Activated gamma-delta T cell treated with Interleukin-2 at 50 U/mL for 16 hours (primary cell): ENCODE measurements at places on chromosomes 1 and 21.
A peak's percentile ranks its signal among the peaks of the same experiment; 100 is the strongest.

DNA sequence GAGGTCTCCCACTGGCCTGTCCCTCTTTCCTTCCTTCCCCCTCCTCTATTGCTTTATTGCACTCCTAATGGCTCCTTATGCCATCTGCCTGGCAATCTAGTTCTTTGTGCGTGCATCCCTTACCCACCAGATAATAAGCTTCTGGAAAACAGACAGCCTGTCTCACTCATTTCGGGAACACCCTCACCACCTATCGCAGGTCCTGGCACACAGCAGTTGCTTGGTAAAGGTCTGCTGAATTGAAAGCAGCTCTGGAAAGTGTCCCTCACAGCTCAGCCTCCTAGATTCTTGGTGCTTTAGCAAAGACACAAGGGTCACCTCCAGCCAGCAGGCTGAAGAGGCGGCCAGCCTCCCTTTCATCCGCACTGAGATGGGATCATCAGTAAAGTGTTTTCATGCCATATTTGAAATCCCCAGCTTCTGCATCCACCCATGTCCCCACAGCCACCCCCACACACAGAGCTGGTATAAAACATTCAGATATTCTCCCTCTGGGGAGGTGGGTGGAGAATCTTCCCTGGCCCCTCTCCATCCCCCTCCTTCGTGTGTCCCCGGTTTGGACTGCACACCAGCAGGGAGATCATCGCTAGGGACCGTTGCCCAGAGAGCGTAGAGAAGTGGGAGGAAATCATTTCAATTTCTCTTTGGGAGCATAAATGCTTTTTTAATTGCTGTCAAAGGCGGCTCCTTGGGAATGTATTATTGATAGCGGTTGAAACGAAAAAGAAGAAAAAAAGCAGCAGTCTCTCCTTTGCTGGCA, 29.1 kb upstream of the ATP2B4 start:
- DNase-seq, result no peak

- DNase-seq, result no peak
Measured at GRCh38 chr1:101022294-101022693, 3.3 kb downstream of the DPH5 start.

DNA sequence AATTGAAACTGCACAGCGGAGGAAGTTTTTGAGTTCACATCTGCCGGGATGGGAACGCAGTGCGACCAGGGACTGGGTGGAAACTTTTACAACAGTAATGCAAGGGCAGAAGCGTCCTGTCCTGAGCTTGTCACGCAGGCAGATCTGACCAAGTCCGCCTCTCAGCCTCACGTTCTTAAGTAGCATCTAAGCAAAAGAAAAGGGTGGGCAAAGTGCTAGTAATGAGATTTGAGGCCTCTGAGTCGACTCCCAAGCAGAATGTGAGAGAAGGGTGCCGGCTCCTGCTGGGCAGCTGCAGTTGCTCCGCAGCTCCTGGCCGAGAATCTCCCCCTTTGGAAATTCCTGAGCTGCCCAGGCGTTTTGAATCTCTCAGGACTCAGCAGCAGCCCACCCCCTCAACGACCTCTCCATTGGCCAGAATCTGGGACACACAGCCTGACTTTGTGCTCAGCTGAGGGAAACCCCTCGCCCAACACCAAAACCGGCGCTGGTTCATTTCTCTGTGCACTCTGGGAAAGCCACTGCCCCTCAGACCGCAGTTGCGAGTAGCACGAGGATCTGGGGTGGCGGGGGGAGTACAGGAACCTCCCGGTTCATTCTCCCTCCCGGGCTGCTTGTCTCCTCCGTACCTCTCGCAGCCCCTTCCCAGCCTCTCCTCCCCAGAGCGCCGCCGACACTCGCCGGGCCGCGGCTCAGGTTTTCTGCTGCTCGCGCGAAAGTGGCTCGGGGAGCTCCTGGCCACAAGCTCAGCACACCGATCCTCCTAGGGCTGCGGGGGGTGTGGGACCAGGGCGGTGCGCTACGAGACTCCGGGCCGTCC, 913 bp upstream of the S1PR1 start:
- peak; percentile 64 for DNase-seq

DNA sequence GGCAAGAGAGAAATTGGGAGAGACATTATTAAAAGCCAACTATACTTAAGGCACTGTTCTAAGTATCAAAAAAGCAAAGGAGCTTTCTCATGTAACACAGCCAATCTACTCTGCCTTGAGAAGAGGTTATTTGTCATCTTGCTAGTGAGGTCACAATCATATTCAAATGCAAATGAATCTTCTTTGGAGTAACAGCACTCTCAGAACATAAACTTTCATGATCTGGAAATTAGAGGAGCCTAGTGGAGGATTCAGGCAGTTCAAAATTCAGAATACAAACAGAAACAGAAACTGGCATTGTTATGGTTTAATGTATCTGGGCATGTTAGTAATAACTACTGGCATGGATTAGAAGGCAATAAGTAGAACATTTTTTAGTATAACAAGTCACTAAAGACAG, 57.4 kb downstream of the ARID4B start:
- DNase-seq, result no peak

DNA sequence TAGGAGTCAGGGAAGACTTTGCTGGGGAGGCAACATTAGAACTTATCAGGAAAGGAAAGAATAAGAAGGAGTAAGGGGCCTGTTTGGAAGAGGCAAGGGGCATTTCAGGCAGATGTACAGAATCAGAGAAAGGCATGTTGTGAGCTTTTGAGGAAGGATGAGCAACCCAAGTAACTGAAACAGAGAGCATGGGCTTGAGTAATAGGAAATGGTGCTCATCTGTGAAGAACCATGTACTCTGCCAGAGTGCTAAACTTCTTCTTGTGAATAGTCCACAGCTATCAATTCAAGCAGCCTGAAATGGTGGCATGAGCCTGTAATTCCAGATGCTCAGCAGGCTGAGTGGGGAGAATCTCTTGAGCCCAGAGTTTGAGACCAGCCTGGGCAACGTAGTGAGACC, 19.2 kb upstream of the PIGK start:
- no peak for DNase-seq

GRCh38 chr1:107110326-107110725, 30.5 kb upstream of the NTNG1 start:
- no peak for DNase-seq

GRCh38 chr21:15112858-15113257, 48.1 kb upstream of the NRIP1 start:
- DNase-seq, result no peak

DNA sequence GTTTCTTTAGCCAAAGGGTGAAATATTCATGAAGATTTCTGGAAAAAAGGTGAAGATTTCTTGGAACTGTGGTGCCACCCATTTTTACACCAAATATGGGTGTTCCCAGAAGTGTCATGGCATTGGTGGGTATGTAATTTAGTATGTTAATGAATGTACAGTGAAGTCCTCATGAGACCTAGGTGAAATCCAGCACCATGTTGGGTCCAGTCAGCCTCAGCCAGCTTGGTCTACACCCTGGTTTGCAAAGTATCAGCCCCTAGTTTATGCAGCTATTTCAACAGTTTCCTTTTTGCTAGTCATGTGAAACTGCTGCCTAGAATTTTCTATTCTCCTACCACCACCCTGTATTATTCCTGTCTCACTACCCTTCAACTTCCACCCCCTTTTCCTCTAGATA, 63.1 kb upstream of the CXADR start:
- no peak for DNase-seq

DNA sequence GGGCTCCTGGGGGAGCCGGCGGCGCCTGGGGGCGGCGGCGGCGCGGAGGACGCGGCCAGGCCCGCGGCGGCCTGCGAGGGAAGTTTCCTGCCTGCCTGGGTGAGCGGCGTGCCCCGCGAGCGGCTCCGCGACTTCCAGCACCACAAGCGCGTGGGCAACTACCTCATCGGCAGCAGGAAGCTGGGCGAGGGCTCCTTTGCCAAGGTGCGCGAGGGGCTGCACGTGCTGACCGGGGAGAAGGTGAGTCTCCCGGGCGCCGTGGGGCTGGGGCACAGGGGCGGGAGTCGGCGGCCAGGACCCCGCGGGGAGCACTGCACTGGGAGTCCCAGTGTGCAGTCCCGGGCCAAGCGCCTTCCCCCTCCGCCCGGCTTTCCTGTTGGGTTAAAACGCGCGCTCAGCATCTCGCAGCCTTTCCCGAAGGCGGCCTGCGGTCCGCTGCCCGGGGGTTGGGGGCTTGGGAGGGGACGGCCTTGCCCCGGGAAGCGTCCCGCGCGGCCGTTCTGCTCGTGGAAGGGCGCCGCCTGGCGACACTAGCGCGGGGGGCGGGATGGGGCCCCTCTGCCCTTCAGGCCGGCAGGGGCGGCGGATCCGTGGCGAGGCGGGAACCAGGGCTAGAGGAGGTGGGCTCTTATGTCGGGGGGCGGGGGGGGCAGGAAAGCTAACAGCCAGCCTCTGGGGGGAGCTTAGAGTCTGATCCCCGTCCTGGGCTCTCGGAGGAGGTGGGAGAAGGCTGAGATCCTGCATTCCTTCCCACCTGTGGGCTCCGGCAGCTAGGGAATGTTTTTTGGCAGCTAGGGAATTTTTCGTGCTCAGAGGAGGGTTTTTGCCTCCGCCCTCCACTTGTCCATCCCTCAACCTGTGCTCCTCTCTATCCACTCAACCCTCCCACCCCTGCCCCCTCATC, 1.1 kb downstream of the HUNK start:
- no peak for DNase-seq

DNA sequence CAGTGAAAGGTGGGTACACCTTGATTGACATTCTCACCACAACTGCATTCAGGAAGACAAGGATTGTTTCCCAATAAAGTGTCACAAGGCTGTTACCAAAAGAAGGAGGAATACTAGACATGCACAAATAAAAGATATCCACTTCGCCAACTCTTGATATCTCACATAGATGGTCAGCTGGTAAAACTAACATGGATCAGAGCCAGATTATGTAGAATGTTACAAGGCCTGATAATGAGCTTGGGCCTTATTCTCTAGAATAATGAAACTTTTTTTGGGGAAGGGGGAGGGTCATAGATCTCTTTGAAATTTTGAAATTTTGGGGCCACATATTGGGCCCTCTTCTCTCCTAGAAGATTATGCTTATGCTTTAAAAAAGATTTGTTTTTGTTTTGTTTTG, 24.9 kb downstream of the RAP1A start:
- no peak for DNase-seq

GRCh38 chr1:186155594-186155993, 219.5 kb downstream of the TPR start:
- DNase-seq, result no peak

- no peak for DNase-seq
Measured at GRCh38 chr1:4856396-4856795, 202.0 kb downstream of the AJAP1 start.

DNA sequence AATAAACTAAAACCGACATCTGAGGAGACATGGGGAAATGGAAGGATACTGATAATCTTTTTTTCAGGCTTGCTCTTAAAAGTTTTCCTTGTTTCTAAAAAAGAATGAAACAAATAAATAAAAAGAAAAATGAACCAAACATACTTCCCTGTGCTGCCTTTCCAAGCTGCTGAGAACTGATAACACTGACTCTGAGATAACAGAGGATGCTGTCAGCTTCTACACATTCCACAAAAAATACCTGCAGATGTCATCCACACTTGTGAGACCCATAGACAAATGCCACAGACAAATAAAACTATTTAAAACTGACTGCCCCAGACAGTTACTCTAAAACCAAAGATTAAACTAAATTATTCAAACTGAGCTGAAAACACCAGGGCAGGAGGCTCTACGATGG, 12.0 kb upstream of the OR6K3 start:
- DNase-seq, result no peak

- DNase-seq, result no peak
Measured at GRCh38 chr1:89200663-89201062, 1.9 kb upstream of the GBP4 start.

- DNase-seq, result no peak
Measured at GRCh38 chr21:38765056-38765455, 40.7 kb upstream of the ETS2 start.

DNA sequence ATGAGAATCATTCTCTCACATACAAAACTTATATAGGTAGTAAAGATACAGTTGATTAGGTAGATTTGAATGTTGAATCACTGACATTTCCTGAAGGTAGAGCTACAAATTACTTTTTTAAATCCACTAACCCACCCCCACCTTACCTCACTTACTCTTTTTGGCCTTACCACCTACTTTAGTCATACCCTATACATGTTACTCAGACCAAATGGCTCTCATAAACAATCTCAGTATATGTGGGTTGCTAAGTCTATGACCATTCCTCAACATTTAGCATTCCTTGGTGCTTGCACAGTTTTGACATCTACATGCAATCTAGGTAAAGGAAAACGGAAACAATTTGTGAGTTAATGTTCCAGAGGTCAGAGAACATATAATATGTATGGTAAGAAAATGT, 26.3 kb downstream of the SYDE2 start:
- DNase-seq, result no peak

DNA sequence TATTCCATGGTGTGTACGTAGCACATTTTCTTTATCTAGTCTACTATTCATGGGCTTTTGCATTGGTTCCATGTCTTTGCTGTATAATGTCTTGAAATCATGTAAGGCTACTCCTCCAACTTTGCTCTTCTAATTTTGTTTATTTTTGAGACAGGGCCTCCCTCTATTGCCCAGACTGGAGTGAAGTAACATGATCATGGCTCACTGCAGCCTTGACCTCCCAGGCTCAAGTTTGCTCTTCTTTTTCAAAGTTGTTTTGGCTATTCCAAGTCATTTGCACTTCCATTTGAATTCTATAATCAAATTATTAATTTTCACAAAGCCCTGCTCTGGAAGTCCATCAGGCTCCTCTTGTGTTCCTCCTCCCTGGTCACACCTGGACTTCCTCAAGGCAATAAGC, 90.2 kb upstream of the SGIP1 start:
- DNase-seq, result no peak

- no peak for DNase-seq
Measured at GRCh38 chr1:209652873-209653401, 712 bp upstream of the LAMB3 start.

GRCh38 chr1:45615885-45616284, 8.0 kb downstream of the CCDC17 start:
- DNase-seq, result no peak

- peak; percentile 20 for DNase-seq
Measured at GRCh38 chr1:8816831-8817411, 519 bp downstream of the RERE start.

- DNase-seq, result no peak
Measured at GRCh38 chr1:116825207-116825719, 71.0 kb downstream of the CD2 start.

DNA sequence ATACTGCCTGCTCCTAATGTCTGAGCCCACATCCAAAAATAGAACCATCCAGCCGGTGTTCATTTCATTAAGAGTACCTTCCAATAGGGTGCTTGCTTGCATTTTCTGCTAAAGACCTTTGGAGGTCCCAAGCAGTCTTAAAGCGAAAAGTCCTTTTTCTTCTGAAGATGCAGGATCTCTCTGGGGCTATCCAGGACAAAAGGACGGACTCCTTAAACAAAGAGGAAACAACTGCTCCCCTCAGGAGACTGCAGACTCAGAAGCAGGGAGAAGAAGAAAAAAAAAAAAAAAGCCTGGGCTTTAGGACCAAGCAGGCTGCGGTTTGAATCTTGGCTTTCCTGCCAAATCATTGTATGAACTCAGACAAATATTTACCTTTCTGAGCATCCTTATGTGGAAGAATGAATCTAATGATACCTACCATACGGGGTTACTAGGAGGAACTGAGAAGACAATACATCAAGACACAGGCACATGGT, 204.0 kb downstream of the PLPP3 start:
- DNase-seq, result no peak

- no peak for DNase-seq
Measured at GRCh38 chr21:34836103-34836932, 167.5 kb downstream of the CLIC6 start.
